Fibroblast of skin of back (primary cell): ENCODE measurements at places on chromosomes 2 and 18.
A peak's percentile ranks its signal among the peaks of the same experiment; 100 is the strongest.

- DNase-seq: no peak
Measured at GRCh38 chr18:24552218-24552617, 91.8 kb downstream of the HRH4 start.

DNA sequence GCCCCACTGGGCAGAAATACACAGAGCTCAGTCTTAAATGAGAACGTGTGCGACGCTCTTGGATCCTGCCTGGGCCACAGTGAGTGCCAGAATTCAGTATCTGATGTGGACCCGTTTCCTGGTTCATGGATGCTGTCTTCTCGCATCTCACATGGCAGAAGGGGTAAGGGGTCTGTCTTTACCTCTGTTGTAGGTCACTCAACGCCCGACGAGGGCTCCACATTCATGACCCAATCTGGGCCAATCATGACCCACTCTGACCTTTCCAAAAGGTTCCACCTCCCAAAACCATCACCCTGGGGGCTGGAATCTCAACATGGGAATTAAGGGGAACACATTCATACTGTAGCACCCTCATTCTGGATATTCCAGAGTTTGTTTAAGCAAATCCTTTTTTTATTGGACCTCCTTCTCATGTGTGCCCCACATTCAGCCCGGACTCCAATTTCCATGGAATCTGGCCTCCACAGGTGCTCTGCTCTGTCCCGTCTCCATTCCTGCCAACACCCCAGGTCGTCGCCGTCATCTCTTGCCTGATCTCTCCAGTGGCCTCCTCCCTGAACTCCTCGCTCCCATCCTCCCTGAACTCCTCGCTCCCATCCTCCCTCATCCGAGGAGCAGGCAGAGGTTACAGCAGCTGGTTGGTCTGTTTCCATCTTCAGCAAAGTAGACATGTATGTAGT lies 78.9 kb upstream of the OTOS start:
- DNase-seq: no peak

GRCh38 chr2:153232464-153232863 lies 246.1 kb downstream of the RPRM start:
- no peak for DNase-seq

- DNase-seq: no peak
Measured at GRCh38 chr2:148701039-148701438, 56.5 kb downstream of the EPC2 start.

DNA sequence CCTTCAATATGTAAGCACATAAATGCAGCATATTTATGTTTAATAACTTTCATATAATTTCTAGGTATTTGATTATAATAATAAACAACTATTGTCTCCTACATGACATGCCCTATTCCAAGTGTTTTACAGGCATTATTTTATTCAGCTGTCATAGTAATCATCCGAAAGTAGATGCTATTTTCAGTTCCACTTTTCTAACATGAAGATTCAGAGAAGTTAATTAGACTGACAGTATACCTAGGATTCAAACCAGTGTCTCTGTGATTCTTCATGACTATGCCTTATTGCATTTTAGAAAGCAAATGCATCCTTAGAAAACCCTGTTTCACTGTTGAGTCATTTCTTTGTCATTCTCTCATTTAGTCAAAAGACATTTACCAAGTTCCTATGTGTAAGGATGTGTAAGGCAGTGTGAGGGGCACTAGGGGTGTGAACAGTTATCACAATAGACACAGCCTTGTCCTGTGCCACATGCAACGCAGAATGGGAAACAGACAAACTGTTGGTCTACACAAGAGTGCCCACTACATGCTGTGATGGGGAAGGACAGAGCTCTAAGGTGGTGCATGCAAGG lies 79.8 kb downstream of the DTNA start:
- peak; percentile 50 for DNase-seq

- no peak for DNase-seq
Measured at GRCh38 chr2:239509373-239510143, 108.7 kb upstream of the HDAC4 start.

GRCh38 chr2:165636959-165637358 lies 157.1 kb downstream of the GALNT3 start:
- DNase-seq: no peak

- no peak for DNase-seq
Measured at GRCh38 chr2:235643680-235644511, 150.1 kb downstream of the AGAP1 start.

- no peak for DNase-seq
Measured at GRCh38 chr2:54984476-54984875, 65.8 kb downstream of the RTN4 start.

GRCh38 chr2:29310650-29311348 lies 195.6 kb downstream of the CLIP4 start:
- DNase-seq: no peak

DNA sequence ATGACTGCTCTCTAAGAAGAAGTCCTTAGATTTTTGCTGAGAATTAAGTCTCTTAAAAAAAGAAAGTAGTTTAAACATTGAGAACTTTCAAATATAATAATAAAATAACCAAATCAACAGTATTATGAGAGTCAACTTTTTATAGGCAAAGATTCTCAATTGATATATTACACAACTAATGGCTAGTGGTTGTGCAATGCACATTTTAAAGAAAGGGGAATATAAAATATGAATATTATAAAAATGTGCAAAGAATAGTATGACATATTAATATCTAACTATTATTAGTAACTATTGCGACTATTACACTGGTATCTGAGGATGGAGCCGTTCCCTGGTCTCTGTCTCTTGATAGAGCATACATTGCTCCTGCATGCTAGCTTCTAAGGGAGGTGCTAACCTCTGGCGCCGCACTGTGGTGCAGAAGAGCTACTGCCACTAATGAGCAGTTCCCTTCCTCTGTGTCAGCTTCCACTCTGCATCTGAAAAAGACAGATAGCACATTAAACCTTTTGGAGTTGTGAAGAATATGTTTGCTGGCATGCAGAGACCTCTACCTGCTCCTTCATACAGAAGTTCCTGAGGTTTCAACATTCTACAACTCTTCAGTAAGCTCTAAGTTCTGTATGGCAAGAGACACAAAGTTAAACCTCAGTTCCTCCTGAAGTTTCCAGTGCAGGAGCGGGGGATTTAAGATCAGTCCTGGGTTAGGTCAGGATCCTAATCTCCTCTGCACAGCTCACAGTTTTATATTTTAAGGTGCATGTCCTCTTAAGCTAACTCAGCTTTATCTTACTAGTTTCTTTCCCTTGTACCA lies 3.5 kb upstream of the SLC9A2 start:
- peak; percentile 56 for DNase-seq

GRCh38 chr18:30999887-31000628 lies 42.5 kb downstream of the DSC3 start:
- DNase-seq: no peak

GRCh38 chr2:8684540-8684877 lies 2.7 kb downstream of the ID2 start:
- peak; percentile 37 for DNase-seq

DNA sequence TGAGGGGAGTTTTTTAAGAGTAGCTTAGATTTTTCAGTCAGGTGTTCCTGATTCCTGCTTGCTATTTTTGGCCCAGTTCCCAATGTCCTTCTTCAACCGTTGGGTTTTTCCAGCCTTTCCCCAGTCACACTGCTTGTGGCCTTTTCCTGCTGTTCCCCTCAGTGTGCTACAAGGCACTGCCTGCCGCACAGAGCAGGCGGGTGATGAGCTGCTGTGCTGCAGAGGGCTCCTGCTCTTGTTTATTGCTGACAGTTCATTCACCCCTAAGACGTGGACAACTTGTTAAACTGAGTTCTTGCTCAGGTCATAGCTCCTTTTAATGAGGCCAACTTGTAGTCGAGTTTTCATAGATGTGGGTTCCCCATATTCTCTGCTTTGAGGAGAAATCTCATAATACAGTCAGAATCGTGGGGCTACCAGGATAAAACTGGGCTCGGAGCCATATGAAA lies 20.6 kb downstream of the EIF4E2 start:
- no peak for DNase-seq

DNA sequence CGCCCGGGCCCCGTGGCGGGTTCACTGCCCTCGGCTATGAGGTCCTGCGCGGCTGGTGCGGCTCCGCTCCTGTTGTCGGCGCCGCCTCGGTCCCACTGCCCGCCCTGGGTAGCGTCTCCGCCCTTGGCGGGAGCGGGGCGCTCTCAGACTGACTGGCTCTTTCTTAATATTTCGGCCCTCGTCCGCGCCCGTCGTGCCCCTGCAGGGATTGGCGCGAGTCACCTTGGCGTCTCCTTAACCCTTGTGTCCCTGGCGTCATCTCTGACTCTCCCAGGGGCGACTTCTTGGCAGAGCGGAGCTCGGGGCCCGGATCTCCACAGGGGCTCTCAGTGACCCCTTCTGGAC lies 1.3 kb downstream of the PTMA start:
- peak; percentile 27 for DNase-seq

DNA sequence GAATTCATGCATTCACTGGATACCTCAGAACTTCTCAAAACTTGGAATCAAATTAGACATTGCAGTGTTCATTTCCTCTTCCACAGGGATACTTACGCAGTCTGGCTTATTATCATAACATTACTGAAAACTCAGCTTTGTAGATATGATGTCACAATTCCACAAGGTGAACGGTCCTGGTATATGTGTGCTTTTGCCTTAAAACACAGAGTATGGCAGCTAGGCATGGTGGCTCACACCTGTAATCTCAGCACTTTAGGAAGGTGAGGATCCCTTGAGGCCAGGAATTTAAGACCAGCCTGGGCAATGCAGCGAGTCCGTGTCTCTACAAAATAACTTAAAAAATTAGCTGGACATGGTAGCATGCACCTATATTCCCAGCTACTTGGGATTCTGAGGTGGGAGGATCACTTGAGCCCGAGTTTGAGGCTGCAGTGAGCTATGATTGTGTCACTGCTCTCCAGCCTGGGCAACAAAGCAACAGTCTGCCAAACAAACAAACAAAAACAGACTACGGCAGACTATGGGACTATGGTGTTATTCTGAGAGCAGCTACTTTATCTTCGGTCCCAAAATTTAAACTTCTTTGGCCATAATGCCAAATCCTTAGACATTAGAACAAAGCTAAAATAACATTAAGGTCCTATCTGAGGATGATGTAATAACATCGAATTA lies 1191.9 kb upstream of the SLC39A10 start:
- no peak for DNase-seq

- DNase-seq: peak; percentile 61
Measured at GRCh38 chr18:33804258-33804657, 226.2 kb downstream of the ASXL3 start.

GRCh38 chr2:6812857-6813530 lies 52.7 kb downstream of the CMPK2 start:
- DNase-seq: no peak

DNA sequence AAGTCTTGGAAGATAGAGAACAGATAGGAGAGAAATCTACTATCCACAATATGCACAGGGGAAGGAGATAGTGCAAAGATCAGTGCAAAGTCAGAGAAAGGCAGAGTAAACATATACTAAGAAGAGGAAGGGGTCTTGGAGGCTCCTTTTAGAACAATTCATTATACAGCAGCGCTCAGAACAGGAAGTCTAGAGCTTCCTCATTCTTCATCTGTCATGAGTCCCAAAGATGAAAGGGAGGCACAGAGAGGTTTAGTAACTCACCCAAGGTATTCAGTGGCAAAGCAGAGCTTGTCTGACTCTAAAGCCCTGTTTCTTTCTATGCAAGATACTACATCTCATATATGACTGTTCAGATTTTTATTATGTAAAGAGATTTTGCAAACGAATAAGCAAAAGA lies 1.4 kb downstream of the SP110 start:
- no peak for DNase-seq

- DNase-seq: peak; percentile 91
Measured at GRCh38 chr2:159497256-159497655, 119.1 kb downstream of the BAZ2B start.

GRCh38 chr2:191170773-191171172 lies 20.0 kb upstream of the STAT4 start:
- peak; percentile 55 for DNase-seq

GRCh38 chr18:4391859-4392258 lies 63.2 kb downstream of the DLGAP1 start:
- DNase-seq: no peak

GRCh38 chr2:228613133-228613850 lies 431.8 kb upstream of the SPHKAP start:
- DNase-seq: peak; percentile 65

DNA sequence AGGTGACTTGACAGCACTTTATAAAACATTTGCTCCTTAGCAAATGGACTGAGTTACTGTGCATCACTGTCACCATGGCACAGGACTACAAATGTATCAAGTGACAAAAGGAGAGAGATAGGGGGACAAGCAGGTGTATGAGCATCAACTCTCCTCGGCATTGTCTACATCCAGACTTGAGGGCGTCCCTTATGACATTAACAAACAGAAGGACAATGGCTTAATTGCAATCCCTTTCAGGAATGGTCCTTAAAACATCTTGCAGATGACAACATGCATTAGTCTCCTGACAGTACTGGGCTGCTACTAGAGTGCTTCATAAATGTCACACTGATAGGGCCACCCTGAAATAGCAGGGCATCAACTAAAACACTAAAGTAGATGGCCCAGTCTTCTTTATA lies 198.8 kb downstream of the PDE1A start:
- DNase-seq: no peak

- DNase-seq: no peak
Measured at GRCh38 chr2:183113630-183114029, 10.6 kb upstream of the NUP35 start.

GRCh38 chr18:12011199-12011956 lies 30.1 kb downstream of the IMPA2 start:
- DNase-seq: no peak

DNA sequence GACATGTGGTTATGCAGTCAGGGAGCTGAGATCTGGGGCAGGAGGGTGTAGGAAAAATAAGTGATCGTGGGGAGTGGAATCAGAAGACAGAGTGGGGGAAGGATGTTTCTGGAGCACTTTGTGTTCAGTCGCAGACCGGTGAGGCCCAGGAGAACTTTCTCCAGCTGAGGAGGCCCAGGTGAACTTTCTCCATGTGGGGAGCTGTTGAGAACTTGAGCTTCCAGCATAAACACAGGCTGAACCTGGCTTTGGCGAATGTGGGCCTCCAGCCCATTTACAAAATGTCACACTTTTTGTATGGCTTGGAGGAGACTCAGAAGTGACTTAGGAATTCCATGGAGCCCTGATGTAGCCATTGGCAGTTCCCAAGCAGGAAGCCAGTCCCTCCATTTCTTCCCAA lies 108.5 kb downstream of the VAPA start:
- no peak for DNase-seq

DNA sequence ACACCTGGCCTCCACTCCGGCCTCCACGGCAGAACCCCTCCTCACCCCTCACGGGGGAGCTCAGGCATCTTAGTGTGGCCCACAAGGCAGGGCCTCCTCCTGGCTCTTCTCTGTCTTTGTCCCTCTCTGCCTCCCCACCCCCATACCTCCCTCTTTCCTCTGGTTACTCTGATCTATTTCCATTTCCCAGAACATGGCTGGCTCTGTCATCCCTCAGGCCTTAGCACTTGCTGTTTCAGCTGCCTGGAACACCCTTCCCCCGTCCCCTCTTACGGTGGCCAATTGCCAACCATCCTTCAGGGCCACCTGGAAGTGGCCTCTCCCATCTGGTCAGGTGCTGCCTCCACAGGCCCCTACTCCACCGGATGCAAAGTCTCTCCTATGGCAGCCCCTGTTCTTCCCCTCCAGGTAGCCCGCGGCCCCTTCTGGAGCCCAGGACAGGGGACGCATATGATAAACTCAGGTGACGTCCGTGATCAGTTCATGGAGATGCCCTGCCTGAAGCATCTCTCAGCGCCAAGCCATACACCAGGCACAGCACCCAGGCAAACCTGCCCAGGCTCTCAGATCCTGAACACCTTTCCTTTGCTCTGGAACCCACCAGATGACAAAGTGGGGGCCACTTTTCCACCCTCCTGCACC lies 3.6 kb upstream of the ECEL1 start:
- DNase-seq: no peak

- peak; percentile 29 for DNase-seq
Measured at GRCh38 chr2:134027980-134028379, 225.9 kb upstream of the MGAT5 start.
